ENCODE measurements at places on chromosomes 4 and X. TPM values are rescaled to one million over a fixed set of nuclear protein-coding genes. Genes with fewer than 3 reads are reported as not detected.

GRCh38 chrX:11097933-11098332, 13.2 kb upstream of the HCCS start:
- no peak for DNase-seq

DNA sequence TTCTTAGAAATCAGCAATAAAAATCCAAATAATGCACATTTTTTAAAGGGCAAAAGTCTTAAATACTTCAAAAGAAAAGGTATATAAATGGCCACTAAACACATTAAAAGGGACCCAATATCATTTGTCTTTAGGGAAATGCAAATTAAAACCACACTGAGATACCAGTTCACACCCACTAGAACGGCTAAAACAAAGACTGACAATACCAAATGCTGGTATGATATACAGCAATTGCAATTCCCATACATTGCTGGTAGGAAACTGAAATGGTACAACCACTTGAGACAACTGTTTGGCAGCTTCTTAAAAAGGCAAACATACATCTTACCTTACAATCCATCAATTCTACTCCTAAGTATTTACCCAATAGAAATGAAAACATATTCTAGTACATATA, 33.7 kb downstream of the CAMK2D start:
- no peak for DNase-seq

- peak; percentile 69 for DNase-seq
These were observed 141.1 kb downstream of the MAML3 start for GRCh38 chr4:140012688-140013486.

- DNase-seq, result no peak
These were observed 984.0 kb upstream of the TENM3 start for GRCh38 chr4:181259081-181259709.

DNA sequence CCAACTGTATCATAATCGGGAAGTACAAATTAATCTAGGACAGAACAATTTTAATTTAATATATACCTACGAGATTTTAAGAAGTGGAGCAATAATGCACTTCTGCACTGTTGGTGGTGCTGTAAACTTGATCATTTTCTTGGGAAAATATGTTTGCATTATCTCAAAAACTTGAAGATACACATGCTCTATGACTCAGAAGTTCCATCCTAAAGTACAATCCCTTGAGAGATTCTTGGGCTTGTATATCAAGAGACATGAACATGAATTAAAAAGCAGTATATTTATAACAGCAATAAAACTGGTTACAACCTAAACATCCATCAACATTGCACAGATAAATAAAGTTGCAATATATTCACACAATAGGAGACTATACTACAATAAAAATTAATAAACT, 168.8 kb downstream of the CLCN4 start:
- no peak for DNase-seq

- DNase-seq, result no peak
These were observed 67.8 kb downstream of the SMC1A start for GRCh38 chrX:53354669-53355068.

DNA sequence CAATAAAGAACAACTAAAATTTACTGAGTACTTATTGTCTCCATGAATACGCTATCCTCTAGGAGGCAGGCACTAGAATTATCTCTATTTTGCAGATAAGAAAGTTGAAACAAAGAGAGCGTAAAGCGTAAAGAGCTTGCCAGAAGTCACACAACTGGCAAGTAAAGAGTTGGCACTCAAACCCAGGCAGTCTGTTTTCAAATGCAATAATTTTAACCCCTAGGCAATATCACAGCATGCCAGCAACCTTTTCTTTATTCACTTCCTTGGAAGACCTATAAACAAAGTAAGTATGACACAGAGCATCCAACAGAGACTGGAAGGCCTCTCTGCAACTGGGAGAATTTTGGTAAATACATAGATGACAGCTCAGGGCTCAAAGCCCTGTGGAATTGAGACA, 23.2 kb upstream of the AMELX start:
- no peak for DNase-seq

DNA sequence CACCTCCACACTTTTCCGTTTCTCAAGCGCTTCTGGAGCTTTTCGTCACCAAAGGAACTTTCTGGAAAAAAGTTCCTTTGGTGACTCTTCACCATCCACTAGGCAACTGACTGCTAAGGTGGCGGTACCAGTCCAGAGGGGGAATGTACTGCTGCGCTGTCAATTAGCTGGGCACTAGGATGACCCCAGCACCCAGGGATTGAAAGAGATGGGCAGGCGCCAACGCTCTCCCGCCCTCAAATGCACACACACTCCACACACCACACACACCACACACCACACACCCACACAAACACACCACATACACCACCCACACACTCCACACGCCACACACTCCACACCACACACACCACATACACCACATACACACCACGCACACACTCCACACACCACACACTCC, 10.4 kb downstream of the PRDM8 start:
- no peak for DNase-seq

- no peak for DNase-seq
These were observed 864.9 kb upstream of the SLIT2 start for GRCh38 chr4:19386786-19387185.

DNA sequence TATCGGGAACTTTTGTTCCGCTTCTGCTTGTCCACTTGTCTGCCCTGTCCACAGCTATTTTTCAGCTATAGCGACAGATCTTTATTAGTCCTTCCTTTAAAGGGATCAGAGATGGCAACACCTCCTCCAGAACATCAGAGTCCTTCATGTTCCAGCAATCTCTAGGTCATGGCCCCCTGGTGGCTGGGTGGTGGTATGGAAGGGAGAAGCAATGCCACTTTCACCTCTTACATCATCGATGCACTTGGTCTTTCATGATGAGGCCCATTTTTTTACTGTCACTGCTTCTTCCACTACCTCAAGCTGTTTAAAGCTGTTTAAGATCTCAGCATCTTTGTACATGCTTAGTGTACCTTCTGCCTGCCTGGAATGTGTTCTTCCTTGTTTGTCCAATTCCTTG, 106.7 kb downstream of the ARHGAP6 start:
- peak; percentile 44 for DNase-seq

DNA sequence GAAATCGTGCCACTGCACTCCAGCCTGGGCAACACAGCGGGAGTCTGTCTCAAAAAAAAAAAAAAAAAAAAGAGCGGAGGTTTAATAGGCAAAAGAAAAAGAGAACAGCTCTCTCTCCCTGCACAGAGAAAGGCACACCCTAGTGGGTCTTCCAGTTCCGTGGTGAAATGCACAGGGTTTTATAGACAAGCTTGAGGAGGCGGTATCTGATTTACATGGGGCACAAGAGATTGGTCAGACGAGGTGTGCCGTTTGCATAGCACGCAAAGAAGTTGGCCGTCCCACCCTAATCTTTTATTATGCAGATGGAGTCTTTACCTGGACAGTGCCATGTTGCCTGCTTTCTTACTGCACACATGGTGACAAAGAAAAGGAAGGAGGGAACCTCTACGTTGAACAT, 33.5 kb upstream of the REST start:
- DNase-seq, result no peak

DNA sequence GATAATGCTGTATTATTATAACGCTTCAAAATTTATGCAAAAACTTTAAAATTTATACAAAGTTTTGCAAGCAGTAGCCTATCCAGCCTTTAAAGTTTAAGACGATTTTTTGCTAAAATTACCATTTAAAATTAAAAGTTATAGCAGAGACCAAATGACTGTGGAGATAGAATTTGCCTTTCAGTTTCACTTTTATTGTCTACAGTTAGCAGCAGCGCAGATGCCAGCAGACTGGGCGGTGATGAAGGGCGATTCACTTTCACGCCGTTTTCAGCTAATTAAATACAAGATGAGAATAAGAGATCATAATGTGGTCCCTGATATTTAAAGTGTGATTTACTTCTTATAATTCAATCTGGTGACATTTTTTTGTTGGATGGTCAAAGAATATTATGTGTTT, 1381.5 kb upstream of the ADGRL3 start:
- DNase-seq, result peak; percentile 24

DNA sequence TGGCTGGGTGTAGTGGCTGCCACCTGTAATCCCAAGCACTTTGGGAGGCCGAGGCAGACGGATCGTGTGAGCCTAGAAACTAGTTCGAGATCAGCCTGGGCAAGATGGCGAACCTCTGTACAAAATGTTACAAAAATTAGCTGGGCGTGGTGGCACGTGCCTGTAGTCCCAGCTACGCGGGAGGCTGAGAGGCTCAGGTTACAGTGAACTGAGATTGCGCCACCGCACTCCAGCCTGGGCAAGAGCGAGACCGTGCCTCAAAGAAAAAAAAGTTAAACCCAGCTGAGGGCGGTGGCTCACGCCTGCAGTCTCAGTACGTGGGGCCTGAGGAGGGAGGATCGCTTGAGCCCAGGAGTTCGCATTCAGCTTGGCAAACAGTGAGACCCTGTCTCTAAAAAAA, 1.1 kb downstream of the TKTL1 start:
- no peak for DNase-seq

DNA sequence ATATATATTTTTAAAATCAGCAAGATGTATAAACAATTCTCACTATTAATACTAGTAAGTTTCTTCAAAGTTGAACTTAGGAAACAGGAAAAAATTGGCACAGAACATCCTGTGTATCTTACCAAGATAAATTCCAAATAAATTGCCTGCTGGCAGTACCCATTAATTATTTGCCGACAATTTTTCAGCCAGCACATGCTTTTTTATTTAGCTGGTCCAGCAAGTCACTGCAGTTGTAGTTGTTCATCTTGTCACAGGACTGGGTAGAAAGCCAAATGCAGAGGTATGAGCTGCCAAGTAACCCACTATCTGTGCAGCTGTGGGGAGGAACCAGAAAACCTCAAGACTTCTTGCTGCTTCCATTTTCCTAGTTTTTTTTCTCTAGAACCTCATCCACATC, 113.4 kb downstream of the PACRGL start:
- no peak for DNase-seq

GRCh38 chrX:18119856-18120255, 100.8 kb downstream of the BEND2 start:
- no peak for DNase-seq

DNA sequence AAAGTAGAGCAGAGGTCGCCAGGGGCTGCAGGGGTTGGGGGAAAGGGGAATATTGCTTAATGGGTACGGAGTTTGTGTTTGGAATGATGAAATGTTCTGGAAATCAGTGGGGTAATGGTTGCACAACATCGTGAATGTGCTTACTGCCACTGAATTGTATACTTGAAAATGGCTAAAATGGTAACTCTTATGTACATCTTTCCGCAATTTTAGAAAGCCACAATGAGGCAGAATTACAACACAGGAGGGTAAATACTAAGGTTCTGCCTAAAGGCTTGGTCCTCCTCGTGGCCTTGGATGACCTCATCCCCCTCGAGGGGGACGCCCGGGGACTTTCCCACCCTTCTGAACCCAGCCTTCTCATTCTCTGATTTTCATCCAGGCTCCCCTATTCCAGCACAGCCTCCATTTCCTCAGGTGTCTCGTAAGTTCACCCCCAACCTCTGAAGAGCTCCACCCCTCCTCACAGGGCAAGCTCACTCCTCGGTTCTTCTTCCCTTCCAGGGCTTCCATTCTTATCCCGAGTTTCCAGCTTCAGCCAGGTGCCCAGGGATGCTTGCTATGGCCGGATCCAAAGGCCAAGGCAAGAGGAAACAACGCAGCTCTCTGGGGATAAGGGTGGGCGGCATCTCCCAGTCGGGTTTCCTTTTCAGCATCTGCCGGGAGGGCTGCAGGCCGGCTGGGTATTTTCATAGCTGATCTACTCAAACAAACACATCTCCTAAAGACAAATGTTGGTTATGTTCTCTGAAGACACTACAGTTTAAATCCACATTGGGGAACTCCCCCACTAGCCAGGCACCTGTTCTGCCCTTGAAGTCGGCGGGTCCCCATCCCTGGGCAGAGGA, 71.3 kb upstream of the ACSL1 start:
- no peak for DNase-seq

Gene LRIT3
- 0.20 TPM for total RNA-seq

Gene SPANXA1
- total RNA-seq, result not detected
